Stomach (tissue), 19 donors: ENCODE measurements at places on chromosomes 12 and 14. TPM values are rescaled to one million over a fixed set of nuclear protein-coding genes. Genes with fewer than 3 reads are reported as not detected.

The FBRSL1 gene
- polyA plus RNA-seq, result 13.7 TPM

The RTN1 gene
- 0.61 TPM for polyA plus RNA-seq

The MYO1H gene
- polyA plus RNA-seq, result not detected

The MAP3K9 gene
- polyA plus RNA-seq, result 1.1 TPM

The PABPN1 gene
- 190 TPM for polyA plus RNA-seq

The PMCH gene
- polyA plus RNA-seq, result not detected

The SRRM4 gene
- 0.15 TPM for polyA plus RNA-seq

The SYT1 gene
- 0.37 TPM for polyA plus RNA-seq

The AKAP6 gene
- polyA plus RNA-seq, result 1.4 TPM

The NGB gene
- polyA plus RNA-seq, result not detected

The PIANP gene
- polyA plus RNA-seq, result 0.50 TPM

The EDDM3A gene
- not detected for polyA plus RNA-seq

The DLGAP5 gene
- 2.0 TPM for polyA plus RNA-seq

The NTN4 gene
- 10.5 TPM for polyA plus RNA-seq

The IL26 gene
- not detected for polyA plus RNA-seq

The A2M gene
- polyA plus RNA-seq, result 47.4 TPM

The TAS2R30 gene
- not detected for polyA plus RNA-seq

The NELL2 gene
- 3.4 TPM for polyA plus RNA-seq

The PDE3A gene
- polyA plus RNA-seq, result 0.31 TPM

The RASAL1 gene
- 28.9 TPM for polyA plus RNA-seq

The BBS10 gene
- polyA plus RNA-seq, result 1.9 TPM

The ACSS3 gene
- 4.0 TPM for polyA plus RNA-seq

The MYL2 gene
- polyA plus RNA-seq, result 8.0 TPM

The CCDC197 gene
- polyA plus RNA-seq, result not detected

The TSHR gene
- not detected for polyA plus RNA-seq

The MGP gene
- 83.5 TPM for polyA plus RNA-seq

The OTX2 gene
- polyA plus RNA-seq, result not detected

The PCED1B gene
- 2.1 TPM for polyA plus RNA-seq

The CIROP gene
- polyA plus RNA-seq, result not detected

The INSM2 gene
- not detected for polyA plus RNA-seq

The LMO3 gene
- 0.88 TPM for polyA plus RNA-seq

The RNASE4 gene
- polyA plus RNA-seq, result 58.0 TPM

The WASHC3 gene
- 55.3 TPM for polyA plus RNA-seq

The VDR gene
- 4.0 TPM for polyA plus RNA-seq

The ANGEL1 gene
- 4.5 TPM for polyA plus RNA-seq

The HOXC10 gene
- not detected for polyA plus RNA-seq

The WIF1 gene
- polyA plus RNA-seq, result not detected

The LRTM2 gene
- polyA plus RNA-seq, result 0.03 TPM

The PRB2 gene
- polyA plus RNA-seq, result not detected

The TBX3 gene
- polyA plus RNA-seq, result 3.5 TPM

The SCN8A gene
- 0.44 TPM for polyA plus RNA-seq

The ITGA7 gene
- 5.8 TPM for polyA plus RNA-seq

The GTF2H3 gene
- polyA plus RNA-seq, result 5.2 TPM

The LMNTD1 gene
- not detected for polyA plus RNA-seq

The KRT6C gene
- polyA plus RNA-seq, result 0.31 TPM

The ZCRB1 gene
- 97.5 TPM for polyA plus RNA-seq

The PARP11 gene
- polyA plus RNA-seq, result 3.4 TPM

The BCL2L2 gene
- 84.1 TPM for polyA plus RNA-seq

The GPRC5D gene
- not detected for polyA plus RNA-seq

The DHRS2 gene
- polyA plus RNA-seq, result 6.7 TPM

The HIF1A gene
- 40.3 TPM for polyA plus RNA-seq
